ENCODE measurements at places on chromosomes 7 and 10.

DNA sequence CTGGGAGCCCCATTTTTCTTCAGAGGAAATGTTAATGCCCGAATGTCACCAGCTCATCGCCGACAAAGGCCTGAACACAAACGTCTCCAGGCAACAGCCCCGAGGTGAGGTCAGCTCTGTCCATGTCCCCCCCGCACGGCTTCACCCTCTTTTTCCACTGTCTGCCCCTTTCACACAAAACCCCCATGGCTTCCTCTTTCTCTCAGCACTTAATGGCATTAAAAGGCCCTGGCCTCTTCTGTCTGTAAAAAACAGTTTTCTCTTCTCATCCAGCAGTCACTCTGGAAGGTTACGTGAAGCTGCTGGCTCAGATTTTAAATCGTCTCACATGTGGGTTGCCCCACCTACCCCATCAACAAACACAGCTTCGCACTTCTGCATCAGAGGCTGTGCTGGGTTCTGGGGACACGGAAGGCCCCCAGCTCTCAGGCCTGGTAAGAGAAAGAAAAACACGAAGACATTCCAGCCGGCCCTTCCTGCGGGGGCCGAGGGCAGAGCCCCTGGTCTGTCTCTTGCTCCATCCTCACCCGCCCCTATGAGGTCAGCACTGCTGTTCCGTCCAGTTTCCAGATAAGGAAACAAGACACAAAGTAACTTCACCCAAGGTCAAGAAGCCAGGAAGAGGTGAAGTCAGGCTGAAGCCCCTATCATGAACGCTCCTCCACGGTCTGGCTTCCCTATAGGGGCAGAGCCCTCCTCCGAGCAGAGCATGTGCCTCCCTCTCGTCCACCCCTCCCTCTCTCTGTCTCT is 91.1 kb upstream of the PDGFA start:
- no peak for DNase-seq

GRCh38 chr7:112084520-112084971 is 121.7 kb downstream of the DOCK4 start:
- DNase-seq = no peak

DNA sequence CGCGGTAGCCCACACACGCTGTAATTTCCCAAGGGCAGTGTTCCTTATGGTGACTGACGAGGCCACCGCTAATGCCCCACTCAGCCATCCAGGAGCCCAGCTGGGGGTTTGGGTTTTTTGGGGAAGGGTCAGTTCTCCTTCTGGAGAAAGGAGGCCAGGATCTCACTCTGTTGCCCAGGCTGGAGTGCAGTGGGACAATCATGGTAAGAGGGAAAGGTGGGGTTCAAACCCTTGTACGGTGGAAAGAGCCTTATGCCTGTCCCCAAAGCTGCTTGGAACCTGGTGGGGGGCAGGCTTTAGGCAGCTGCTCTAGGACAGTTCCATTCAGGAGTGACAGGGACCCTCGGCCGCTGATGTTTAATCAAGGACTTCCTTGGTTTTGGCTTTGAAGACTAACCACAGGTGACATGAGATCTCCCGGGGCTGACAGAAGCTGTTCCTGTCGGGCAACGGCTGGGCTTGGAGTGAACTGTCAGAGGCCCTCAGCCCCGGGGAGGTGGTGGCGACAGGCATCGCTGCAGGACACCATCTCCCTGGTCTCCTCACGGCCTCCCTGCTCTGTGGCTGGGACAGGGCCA is 84.5 kb downstream of the CARD11 start:
- peak; percentile 37 for DNase-seq

GRCh38 chr7:155258226-155258560 is 39.5 kb upstream of the INSIG1 start:
- DNase-seq = no peak

DNA sequence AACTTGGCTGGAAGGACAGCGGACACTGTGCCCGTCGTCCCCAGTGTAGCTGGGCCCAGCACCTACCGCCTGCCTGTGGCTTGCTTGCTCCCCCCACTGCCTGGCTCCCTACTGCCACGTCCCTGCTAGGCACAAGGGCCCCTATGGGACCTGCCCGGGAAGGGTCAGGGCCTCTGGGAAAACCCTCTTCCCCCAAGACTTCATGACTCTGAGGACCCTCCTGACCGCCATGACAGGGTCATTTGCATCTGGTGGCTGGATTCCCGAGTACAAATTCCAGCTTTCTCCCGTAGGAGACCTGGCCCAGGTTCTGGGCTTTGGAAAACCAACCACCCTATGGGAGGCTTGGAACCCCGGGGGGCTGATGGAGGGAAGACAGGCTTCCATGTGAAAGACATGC is 1.4 kb upstream of the MMD2 start:
- DNase-seq = peak; percentile 56

DNA sequence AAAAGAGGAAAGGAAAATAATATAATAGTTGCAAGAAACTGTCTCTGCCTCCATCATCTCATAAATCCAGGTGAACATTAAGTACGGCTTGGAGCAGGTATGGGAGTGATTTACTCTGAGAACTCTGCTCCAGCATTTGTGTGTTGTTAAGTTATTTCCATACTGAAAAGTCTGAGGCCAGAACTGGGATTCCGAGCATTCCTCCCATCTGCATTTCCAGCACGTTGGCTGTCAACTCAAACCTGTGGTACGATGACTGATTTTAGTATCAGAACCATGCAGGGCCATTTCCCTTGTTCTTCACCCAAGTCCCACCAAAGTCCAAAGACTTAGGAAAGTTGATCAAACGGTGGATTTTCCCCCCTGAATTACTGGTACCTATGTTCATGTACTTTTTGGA is 104.9 kb downstream of the CREB5 start:
- no peak for DNase-seq

DNA sequence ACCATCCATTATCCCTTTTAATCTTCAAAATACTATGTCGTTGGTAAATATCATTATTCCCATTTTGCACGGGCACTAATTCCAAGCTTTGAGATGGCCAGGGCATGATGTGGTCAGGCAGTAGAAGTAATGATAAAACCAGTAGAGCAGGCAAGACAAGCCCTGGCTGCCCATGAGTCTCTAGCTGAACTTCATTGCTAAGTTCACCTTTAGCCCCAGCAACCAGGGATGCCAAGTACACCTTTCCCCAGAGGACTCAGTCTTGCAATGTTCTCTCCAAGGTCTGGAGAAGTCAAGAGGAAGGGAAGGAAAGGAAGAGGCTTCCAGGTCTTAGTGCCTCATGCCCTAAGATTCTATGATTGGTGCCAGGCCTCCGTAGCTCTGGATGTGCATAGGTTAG is 203.2 kb downstream of the PLXNA4 start:
- no peak for DNase-seq

GRCh38 chr10:119535305-119535704 is 7.2 kb downstream of the RGS10 start:
- DNase-seq = no peak

DNA sequence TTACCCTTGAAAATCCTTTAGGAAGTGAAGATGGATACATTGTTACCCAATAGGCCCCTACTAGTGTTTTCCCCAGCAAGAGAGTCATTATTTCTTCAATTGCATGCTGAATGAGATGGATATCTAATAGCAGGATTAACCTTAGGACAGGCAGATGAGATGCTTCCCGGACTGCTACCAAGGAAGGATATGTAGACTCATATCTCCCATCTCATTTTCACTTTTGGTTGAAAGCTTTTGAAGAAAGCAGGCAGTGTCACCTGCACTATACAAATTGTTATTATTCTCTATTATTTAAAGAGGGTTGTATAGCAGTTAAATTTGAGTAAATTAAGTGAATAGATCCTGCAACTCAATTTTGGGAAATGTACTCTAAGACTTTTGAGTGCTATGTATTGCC is 17.0 kb upstream of the ARHGAP21 start:
- DNase-seq = no peak

- DNase-seq = peak; percentile 10
Observed at GRCh38 chr7:132218876-132219275, 357.4 kb downstream of the PLXNA4 start.

DNA sequence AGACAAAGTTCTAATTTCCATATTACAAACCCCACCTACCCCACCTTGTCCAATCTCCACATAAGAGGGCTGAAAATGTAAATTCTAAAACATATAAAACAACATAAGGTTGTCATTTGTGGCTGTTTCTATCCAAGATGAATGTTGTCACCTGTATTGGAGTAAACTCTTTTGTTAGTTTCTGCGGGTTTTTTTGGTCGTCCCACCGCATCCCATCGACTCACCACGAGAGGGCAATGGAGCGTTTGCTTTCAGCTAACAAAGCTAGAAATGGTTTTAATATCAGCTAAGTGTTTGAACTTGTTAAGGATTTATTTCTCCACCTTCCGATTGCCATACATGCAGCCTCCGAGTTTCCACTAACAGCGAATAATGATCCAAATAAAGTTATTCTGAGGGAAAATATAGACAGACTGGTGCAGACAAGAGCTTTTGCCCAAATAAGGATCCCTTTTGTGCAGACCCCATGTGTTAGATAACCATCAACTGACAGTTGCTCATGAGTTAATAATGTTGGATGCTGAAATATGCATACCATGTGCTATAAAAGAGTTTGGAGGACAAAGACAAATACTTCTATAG is 137.2 kb downstream of the ARID5B start:
- DNase-seq = peak; percentile 85

DNA sequence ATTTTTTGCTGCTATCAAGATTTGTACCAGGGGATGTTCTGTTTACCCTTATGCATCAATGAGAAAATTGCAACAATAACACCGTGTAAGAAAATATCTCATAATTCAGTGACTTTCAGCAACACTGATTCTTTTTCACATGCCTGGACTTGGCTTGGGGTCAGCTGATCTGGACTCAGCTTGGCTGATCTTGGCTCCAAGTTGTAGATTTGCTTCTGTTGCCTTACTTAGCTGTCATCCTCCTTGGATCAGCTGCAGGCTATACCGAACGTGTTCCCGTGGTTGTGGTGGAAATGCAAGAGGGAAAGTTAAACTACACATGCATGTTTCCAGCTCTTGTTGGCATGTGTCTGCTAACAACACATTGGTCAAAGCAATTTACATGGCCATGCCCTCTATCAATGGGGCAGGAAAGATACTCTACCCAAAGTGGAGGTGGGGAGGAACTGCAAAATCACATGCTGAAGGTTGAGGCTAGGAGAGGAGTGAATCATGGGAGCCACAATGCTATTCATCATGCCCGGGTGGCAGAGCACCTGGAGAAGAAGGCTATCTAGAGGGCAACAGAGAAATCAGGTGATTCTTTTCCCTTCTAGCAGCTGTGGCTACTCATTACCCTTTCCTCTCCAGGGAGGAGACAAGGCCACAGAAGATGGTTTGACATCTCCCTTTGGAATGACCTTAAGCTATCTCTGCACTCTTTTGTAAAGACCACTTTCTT is 1276.3 kb upstream of the AUTS2 start:
- DNase-seq = peak; percentile 57

DNA sequence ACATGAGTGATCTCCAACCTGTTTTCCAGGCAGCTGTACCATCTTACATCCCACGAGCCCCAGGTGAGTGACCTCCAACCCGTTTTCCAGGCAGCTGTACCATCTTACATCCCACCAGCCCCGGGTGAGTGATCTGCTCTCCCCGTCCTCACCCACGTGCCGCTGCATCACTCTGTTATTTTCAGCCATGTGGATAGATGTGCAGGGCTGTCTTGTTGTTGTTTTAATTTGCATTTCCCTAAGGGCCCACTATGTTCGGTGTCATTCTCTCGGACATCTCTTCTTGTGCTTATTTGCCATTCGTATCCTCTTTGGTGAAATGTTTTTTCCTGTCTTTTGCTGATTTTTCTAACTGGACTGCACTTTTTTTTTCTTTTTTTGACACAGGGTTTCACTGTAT is 17.9 kb upstream of the LARP4B start:
- no peak for DNase-seq

Data from sciatic nerve (tissue), 2 donors.